ENCODE measurements at places on chromosomes 1 and 21.

GRCh38 chr1:65832296-65832695, 39.6 kb downstream of the PDE4B start:
- no peak for DNase-seq

- no peak for DNase-seq
These were observed 10.7 kb upstream of the OTUD7B start for GRCh38 chr1:150021191-150021694.

- no peak for DNase-seq
These were observed 249.3 kb downstream of the TNR start for GRCh38 chr1:175494011-175494554.

DNA sequence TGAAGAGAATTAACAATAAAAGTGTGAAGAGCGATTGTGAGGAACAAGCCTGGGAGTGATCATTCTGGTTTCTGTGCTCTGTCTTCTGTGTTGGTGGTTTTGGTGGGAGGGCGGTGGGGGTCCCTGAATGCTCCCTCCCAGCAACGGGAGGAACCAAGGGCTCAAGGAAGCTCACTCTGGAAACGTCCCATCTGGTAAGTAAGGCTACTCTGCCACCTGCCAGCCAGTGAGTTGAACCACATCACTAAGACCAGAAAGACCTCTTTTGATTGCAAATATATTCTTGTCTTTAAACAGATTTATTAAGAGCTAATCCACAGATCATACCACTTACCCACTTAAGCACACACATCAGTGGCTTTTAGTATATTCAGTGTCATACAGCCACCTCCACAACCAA, 125.0 kb downstream of the PRDM2 start:
- no peak for DNase-seq

DNA sequence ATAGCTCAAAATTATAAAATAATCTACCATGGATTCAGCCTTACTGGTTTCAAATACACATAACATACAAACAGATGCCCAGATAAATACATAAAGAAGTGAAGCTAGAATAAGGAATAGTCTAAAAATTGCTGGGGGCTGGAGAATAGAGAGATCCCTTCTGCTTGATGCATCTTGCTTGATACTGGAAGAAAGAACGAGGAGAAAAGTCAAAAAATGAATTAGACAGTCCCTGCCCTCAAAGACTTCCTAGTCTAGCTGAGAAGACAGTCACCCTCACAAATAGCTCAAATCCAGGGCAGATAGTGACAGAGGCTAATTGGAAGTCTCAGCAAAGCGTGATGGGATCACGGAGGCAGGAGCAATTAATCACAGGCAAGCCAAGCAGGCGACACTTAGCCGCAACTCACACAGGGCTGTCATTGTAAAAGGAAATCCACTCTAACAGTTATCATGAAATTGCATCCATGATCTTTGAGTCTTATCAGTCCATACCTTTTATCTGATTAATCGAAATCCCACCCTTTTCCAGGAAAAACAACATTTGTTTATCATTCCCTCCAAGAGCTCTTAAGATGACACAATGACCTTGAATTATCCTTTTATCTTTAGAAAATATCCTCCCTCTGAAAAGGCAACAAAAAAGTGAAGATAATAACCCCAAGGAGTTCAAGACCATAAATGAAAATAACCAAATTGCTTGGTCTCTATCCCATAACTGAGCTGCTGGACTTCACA, 59.7 kb upstream of the TIAM1 start:
- DNase-seq: no peak

- DNase-seq: peak; percentile 95
These were observed 30.1 kb downstream of the SLC1A7 start for GRCh38 chr1:53112271-53112774.

- peak; percentile 65 for DNase-seq
These were observed 407 bp upstream of the PIGV start for GRCh38 chr1:26787381-26787705.

DNA sequence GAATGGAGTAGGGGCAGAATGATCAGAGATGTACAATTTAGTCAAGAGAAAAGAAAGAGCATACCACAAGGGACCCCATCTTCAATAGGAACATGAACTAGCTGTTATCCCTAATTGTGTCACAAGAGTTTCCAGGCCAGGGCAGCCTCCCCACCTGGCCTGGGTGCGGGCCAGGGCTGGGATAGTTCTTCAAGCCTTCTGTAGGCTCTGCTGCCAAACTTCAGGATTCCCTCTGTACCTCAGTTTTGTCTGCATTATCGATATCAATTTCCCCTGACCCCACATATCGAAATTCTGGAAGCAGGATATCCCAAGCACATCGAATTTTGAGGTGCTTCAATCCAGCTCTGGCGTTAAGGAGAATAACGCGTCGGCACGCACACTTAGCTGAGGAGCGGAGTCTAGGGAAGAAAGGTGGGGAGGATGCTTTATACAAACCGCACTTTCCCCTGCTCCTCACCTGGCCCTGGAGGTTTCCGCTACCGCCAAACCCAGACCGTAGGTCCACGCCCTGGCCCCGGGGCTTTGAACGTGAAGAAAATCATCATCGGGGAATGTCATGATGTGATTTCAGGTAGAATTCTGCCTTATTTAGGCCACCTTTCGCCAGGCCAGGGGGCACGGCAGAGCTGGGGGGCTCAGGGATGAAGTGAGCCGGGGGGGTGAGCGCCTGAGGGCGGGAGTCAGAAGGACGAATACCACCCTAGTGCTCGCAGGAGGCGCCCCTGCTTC, 7.4 kb downstream of the HLX start:
- no peak for DNase-seq

DNA sequence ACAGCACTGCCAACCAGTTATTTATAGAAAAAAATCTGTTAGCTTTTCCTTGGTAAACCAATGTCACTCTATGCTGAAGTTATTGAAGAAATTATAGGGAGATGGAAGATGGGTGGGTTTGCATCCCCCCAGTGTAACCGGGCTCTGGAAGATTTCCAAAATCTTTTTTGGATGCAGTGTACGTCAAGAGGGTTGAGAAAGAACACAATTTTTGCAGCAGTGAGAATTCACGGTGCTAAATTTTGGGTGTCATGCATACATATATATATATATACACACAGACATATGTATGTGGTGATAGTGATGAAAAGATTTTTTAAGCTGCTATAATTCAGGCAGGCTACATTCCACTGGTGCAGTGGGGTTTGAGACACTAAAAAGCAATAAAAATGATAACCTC, 91.4 kb upstream of the MAGI3 start:
- DNase-seq: no peak
